ENCODE measurements at places on chromosomes 11 and 22.

DNA sequence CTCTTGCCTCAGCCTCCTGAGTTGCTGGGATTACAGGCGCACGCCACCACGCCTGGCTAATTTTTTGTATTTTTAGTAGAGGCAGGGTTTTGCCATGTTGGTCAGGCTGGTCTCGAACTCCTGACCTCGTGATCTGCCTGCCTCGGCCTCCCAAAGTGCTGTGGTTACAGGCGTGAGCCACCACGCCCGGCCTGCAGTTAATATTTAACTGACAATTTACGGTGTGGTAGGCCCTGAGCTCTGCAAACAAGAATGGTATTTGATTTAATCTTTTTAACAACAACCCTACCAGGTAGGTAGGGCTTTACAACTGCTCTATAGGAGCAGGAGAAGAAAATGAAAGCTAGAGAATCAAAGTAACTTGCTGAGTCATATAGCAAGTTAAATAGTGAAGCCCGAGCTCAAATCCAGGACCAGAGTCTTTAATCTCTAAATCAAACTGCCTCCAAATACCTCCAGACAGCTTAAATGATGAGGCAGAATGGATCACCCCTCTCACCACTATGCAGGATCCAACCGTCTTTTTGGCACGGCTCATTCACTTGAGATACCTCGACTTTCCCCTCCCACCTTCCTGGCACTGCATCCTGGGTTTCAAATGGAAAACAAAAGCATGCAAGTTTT lies 9.4 kb downstream of the UEVLD start:
- DNase-seq: no peak

GRCh38 chr11:5922749-5923426 lies 19.2 kb upstream of the OR56A3 start:
- DNase-seq: no peak

- DNase-seq: no peak
Observed at GRCh38 chr11:46414466-46414796, 22.9 kb upstream of the CHRM4 start.

GRCh38 chr22:44585559-44586350 lies 87.7 kb upstream of the RTL6 start:
- DNase-seq: no peak

GRCh38 chr11:118868659-118869058 lies 15.0 kb upstream of the CXCR5 start:
- DNase-seq: no peak

DNA sequence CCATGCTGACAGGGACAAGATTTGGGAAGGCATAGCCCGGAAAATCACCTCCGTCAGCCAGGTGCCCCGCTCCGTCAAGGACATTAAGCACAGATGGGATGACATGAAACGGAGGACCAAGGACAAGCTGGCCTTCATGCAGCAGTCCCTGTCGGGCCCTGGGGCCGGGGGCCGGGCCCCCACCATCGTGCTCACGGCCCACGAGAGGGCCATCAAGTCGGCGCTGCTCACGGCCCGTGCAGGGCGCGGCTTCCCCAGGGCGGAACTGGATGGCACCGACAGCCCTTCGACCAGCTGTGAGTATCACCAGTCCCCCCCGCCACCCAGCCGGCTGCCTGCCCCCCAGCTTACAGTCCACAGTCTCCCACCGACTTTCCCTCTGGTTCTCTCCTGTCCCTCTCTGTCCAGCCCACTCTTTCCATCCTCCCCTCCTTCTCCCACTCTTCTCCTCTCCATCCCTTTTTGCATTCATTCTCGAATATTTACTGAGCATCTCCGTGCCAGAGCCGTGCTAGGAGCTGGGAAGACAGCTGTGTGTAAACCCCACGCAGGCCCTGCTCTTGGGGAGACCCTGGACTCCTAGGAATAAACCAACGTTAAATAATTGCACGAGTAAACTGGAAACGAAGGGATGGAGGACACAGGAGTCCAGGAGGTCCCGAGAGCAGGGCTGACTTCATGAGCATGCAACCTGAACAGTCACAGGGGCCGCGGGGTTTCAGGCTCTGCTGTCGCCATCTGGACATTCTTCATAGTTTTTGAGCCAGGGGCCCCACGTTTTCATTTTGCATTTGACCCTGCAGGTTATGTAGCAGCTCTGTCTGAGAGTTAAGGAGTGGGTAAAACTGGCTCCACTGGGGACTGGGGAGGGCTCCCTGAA lies 62.8 kb downstream of the PRDM11 start:
- DNase-seq: no peak

GRCh38 chr11:9277176-9277575 lies 12.0 kb upstream of the DENND5A start:
- no peak for DNase-seq

DNA sequence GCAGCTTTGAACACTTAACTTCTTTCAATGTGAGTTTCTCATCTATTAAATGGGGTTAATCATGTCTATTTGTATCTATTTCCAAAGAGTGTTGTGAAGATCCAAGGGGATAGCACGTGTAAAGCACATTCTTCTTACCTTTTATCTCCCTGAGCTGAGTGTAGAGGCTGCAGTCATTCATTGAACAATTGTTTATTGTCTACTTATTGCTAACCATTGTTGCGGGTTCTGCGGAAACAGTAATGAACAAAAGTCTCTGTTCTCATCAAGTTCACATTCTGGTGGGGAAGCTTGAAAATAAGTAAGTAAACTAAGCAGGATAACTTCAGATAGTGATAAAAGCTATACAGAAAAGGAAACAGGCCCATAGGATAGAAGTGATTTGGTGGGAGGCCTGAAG lies 27.4 kb upstream of the PLET1 start:
- no peak for DNase-seq

- no peak for DNase-seq
Observed at GRCh38 chr22:32326647-32327046, 31.0 kb upstream of the RFPL3 start.

GRCh38 chr11:57562596-57562995 lies 4.9 kb downstream of the UBE2L6 start:
- no peak for DNase-seq

GRCh38 chr11:106208760-106209159 lies 131.3 kb downstream of the AASDHPPT start:
- no peak for DNase-seq

DNA sequence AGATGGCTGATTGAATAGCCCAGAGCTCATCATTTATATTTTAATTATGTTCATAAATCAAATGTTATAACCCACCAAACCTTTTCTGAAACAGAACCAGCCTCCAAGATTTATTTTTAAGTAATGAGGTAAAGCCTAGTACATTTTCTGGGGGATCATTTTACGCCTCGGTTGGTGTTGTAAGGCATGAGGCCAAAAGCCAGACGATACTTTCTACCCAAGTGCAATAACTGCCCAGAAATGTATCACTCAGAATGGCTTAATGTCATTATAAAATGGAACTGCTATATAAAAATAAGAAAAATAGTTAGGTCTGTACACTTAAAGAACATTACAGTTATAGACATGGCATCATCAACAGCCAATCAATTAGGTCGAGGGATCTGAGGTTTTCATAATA lies 283.3 kb downstream of the CADM1 start:
- DNase-seq: no peak

- DNase-seq: no peak
Observed at GRCh38 chr11:72436661-72437060, 2.3 kb upstream of the CLPB start.

GRCh38 chr11:124892146-124892545 lies 5.5 kb downstream of the ROBO4 start:
- DNase-seq: no peak

- DNase-seq: no peak
Observed at GRCh38 chr11:121762820-121763219, 310.1 kb upstream of the SORL1-AS1 start.

- DNase-seq: no peak
Observed at GRCh38 chr11:30392221-30392784, 69.4 kb downstream of the ARL14EP start.

- DNase-seq: no peak
Observed at GRCh38 chr11:59939482-59939881, 1.2 kb downstream of the OOSP1 start.

GRCh38 chr11:7858006-7858405 lies 61.3 kb upstream of the OR5P2 start:
- DNase-seq: no peak

GRCh38 chr11:107011977-107012376 lies 6.3 kb downstream of the GUCY1A2 start:
- DNase-seq: no peak

DNA sequence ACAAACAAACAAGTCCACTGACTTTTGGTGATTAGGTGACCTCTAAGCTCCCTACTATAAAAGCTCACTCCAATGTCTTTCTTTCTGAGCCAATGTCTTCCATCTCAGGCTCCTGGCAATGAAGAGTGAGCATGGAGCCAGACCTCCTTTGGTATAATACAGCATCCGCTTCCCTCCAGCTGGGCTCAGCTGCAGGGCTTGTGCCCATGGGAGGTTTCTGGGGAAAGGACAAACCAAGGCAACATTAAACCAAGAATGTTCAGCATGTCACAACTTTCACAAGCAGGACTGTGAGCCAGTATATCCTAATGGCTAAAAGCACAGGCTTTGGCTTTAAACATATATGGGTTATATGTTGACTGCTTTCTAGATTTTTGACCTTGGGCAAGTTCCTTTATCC lies 58.8 kb downstream of the EHF start:
- no peak for DNase-seq

DNA sequence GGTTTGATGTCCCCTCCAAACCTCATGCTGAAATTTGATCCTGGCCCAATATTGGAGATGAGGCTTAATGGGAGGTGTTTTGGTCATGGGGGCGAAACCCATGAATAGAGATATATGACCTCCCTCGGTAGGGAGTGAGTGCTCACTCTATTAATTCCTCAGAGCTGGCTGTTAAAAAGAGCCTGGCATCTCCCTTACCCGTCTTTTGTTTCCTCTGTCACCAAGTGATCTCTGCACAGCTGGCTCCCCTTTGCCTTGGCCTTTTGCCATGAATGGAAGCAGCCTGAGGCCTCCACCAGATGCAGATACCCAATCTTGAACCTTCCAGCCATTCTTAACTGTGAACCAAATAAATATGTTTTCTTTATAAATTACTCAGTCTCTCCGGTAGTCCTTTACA lies 4.5 kb upstream of the CCDC81 start:
- no peak for DNase-seq

DNA sequence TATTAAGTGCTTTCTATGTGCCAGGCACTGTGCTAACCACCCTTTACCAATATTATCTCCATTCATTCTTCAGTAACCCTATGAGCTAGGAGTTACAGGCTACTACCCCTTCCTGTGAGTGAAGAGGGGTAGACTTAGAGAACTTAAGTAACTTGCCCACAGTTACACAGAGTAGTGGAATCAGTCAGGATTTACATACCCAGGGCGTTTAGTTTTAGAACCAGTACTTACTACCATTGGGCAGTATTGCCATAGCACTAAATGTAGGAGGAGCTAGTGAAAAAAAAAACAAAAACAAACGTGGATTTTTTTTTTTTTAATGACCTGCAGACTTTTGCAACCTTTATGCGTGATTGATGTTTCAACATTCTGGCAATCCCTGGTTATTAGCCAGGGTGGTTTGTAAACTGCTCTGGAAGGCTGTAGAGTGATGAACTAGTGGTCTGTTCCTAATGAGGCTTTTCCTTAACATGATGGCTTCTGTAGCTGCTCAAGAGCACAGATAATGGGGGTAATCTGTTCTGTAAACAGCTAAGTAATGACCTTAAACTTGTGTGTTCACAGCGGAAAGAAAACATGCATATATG lies 11.4 kb downstream of the TBCEL start:
- no peak for DNase-seq

DNA sequence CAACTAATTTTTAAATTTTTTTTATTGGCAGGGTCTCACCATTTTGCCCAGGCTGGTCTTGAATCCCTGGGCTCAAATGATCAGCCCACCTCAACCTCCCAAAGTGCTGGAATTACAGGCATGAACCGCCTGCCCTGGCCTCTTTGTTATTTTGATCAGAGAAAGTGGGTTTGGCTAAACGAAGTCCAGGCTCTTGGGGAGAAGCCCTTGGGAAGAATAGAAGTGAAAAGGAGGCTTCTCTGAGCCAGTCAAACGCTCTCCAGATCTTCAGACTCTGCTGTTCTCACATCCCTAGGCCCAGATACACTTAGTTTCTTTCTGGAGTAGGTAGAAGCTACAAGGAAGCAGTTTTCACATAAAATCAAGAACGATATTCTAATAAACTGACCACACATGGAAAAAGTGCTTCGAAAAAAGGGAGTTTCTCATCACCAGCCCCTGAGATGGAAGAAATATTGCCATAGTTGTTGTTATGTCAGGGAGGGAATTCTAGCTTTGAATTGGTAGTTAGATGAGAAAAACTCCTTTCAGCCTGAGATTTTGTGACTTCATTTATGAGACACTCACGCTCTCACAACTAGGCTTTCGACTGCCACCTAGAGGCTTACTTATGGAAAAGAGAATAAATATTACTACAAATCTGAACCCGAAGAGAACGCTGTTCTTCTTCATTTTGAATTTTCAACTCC lies 41.7 kb upstream of the AQP11 start:
- DNase-seq: no peak

- DNase-seq: no peak
Observed at GRCh38 chr22:17982572-17983141, 41.7 kb downstream of the MICAL3 start.

DNA sequence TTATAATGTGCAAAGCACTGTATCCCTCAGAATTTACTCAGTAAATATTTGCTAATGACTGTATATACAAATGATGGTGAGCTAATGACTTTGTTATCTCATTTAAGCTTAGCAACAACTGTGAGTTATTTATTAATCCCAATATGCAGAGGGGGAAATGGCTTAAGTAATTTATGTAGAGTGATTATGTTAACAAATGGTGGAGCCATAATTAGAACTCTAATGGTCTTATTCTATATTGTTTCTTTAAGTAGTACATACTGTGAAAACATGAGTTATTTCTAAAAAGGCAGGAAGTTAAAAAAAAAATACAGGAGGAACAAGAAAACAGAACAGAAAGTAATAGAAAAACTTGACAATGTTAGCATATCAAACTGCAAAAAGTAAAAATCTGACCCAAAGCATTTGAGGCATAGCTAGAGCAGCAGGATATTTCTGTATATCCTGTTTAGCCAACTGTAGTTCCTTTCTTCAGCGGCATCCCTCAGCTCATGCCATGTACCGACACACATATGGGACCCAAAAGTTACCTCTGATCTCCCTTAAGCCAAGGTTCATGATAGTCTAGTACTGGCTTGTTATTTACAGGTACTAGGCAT lies 94.2 kb downstream of the FCHSD2 start:
- no peak for DNase-seq

DNA sequence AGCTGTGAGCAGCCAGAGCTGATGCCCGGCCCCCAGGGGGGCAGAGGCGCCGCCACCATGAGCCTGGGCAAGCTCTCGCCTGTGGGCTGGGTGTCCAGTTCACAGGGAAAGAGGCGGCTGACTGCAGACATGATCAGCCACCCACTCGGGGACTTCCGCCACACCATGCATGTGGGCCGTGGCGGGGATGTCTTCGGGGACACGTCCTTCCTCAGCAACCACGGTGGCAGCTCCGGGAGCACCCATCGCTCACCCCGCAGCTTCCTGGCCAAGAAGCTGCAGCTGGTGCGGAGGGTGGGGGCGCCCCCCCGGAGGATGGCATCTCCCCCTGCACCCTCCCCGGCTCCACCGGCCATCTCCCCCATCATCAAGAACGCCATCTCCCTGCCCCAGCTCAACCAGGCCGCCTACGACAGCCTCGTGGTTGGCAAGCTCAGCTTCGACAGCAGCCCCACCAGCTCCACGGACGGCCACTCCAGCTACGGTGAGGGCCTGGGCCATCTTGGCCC lies 6.1 kb downstream of the CDC42EP1 start:
- no peak for DNase-seq

GRCh38 chr22:35660291-35661127 lies 12.3 kb downstream of the APOL6 start:
- DNase-seq: peak; percentile 50

- peak; percentile 47 for DNase-seq
Observed at GRCh38 chr11:46295312-46296058, 18.0 kb downstream of the CREB3L1 start.

GRCh38 chr11:102843489-102843888 lies at the start of gene MMP3:
MMP3 (minus strand) TSS chr11:102843609; CDS start chr11:102843546, 63 bp downstream.
- no peak for DNase-seq
